H54 (cell line): ENCODE measurements at places on chromosomes 16 and 17.

GRCh38 chr17:76033139-76033538 lies 6.0 kb upstream of the EVPL start:
- no peak for DNase-seq

- no peak for DNase-seq
These were observed 306.9 kb upstream of the CA10 start for GRCh38 chr17:52465407-52465806.

DNA sequence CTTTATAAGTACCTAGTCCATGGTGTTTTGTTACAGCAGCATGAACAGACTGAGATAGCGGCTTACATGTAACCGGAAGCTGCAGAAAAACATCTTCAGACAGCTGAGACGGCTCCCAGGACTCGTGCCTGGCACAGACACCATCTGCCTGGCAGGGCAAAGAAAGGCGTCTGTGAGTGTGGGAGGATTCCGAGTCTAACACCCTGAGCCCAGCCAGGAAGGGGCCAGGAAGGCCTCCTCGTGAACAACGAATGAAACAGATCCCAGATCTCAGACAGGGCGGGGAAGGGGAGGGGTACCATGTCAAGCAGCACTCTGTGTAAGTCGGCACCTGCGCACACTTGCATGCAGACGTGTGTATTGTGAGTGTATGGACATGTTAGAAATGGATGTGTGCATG lies 4.4 kb upstream of the CSNK1D start:
- DNase-seq, result no peak

GRCh38 chr17:57995076-57995956 lies 7.3 kb upstream of the VEZF1 start:
- peak; percentile 81 for DNase-seq

DNA sequence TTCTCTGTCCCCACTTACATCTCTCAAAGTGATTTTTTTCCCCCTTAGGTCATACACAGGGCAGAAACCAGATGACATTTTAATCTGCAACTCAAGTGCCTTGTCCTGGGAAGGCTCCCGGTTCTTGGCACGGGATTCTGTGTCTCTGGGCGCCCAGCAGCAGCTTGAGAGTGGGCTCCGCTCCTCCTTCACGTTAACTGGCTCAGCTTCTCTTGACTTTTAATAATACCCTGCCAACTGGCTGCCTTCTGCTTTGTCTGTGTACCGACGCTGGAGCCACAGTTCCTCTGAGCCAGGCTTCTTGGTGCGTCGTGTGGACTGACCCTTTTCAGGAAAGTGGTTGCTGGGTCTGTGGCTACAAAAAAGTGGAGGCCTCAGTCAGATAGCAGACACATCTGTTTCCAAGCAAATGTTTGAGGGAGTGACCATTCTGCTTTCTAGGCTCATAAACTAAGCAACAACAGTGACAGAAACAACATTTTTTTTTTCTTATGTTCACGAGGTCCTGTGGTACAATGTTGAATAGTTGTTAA lies 64.9 kb downstream of the IRF8 start:
- DNase-seq, result no peak

DNA sequence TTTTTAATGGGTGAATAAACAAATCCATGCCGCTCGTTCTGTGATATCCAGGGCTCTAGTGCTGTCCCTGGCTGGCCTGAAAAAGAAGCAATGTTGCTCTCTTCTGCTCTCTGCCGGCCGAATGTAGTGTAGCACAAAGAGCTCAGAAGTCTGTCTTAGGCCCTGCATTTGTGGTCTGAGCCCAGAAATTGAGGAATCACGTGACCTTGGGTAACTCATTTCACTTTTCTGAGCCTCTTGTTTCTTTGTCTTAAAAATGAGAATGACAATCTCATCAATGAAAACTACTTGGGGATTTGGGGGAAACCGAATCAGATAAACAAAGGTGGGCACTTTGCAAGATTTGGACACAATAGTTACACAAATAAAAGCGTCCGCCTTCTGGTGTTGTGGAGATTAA lies 381.6 kb upstream of the ASIC2 start:
- peak; percentile 29 for DNase-seq

GRCh38 chr17:17944242-17944641 lies 28.0 kb downstream of the TOM1L2 start:
- no peak for DNase-seq

DNA sequence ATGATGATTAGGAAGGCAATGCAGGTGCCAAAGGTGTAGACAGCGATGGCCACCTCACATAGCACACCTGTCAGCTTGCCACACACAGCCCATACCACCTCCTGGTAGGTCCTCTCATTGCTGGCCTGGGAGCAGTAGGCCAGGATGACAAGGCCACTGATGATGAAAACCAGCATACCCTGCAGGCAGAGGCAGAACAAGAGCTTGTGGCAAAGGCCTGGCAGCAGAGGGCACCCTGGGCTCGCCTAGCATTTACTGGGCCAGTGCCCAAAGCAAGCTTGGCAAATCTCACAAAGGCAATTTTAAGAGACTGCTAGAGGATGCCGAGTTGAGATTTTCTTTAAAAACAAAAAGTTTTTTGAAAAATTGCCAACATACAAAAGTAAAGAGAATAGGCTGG lies 5.9 kb downstream of the SLC38A7 start:
- peak; percentile 36 for DNase-seq

DNA sequence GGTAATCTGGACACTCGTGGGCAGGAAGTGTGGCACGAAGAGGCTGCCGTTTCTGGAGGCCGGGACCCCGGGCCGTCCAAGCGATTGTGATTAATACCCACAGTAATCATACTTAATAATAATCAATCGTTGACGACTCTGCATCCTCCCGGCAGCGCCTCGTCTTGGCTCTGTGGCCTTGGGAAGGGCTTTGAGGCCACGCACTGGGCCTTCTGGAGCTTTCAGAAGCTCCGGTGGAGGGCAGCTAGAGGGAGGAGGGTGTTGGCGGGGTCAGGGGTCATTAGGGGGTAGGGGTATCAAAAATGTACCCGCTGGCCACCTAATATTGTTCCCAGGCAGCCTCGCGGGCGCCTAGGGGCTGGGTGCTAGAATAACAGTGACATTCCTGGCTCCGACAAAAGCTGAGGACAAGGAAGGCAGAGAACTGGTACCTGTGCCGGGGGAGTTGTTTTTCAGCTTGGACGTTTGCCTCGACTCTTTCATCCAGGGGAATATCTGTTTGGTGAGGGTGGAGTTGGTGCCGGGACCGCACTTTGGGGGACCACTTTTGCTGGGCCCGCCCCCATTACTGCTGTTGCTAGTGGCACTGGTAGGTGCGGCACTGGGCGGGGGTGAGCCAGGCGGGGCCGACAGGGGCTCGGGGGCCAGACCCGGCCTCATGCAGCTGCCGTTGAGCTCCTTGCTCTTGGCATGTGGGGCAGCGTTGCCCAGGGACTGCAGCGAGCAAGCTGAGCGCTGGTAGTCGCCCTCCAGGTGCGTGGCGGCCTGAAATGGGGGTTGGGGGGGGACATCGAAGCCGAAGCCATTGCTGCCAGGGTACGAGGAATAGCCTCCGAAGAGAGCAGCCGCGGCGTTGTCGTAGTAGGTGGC lies 6.9 kb upstream of the HOXB2 start:
- no peak for DNase-seq

- peak; percentile 96 for DNase-seq
These were observed 3.6 kb upstream of the STAC2 start for GRCh38 chr17:39229274-39229913.

DNA sequence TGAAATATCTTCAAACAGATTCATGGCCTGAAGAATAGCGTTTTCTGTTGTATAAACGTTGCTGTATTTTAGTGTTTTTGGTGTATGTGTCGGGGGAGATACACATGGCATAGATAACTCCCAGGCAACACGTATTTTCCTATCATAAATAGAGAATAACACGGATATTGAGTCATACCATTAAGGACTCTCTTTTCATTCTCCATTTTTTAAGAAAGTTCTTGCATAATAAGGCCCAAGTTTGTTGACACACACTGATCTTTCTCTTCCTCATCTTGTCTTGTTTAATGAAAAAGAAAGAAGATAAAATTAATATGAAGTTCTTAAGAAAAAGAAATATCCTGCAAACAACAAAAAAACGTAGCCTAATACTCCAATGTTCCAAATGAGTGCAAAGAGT lies 13.4 kb downstream of the ABCA8 start:
- no peak for DNase-seq

DNA sequence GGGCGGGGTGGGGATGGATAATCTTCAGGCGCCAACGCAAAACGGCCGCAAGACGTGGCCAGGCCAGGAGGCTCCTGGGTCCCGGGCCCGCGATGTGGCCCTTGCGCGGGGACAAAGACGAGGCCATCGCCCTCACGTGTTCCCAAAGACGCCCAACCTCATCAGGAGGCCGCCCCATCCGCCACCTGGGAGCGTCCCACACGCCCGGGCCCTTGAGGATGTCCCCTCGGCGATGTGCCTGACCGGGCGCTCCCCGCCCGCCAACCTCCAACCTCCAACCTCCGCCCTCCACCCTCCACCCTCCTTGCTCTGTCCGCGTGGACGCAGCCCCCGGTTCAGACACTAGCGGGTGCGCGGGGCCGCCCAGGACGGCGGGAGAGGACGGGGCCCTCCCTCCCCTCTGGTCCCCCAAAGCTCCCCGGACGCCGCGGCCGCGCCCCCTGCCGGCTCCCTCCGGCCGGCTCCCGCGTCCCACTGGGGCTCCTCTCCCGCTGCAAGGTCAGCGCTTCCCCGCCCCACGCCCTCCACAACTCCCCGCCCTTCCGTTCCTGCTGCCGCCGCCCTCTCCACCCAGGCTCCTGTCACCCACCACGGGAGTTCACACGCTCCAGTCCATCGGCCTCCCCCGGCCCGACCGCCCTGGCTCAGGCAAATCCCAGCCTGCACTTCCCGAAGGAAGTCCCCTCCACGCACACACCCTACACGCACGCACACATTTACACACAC lies 250.8 kb upstream of the RPL38 start:
- DNase-seq, result no peak

GRCh38 chr17:71933306-71933705 lies 187.5 kb upstream of the SOX9 start:
- DNase-seq, result no peak

GRCh38 chr17:82836823-82837357 lies 2.9 kb downstream of the ZNF750 start:
- no peak for DNase-seq

DNA sequence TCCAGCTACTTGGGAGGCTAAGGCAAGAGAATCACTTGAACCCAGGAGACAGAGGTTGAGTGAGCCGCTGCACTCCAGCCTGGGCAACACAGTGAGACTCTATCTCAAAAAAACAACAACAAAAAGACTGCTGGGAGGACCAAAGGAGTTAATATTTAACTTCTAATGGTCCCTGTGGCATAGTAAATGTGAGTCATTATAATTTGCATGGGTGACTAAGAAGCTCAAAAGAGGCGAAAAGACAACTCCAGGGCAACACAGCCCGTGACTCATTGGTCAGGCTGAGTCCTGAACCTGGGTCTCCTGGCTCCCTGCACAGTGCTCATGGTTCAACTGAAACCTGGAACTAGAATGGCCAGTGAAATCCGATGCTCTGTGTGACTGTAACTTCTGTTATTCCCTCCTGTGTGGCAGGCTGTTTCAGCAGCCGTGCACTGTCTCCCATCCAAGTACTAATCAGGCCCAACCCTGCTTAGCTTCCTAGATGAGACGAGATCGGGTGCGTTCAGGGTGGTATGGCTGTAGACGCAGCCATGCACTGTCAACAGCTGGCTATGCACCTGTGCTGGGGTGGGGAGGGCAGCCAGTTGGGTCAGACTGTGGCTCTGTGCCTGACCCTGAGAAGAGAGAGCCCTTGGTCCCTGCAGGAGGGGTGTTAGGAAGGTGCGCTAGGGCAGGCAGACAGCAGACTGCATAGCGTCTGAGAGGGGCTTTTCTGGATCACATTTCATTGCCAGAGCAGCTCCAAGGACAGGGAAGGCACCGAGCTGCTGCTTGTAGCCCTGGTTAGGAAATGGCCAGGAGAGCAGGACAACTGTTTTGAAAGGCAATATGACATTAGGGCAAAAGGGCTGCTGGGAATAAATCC lies 14.5 kb upstream of the GPRC5C start:
- peak; percentile 88 for DNase-seq

DNA sequence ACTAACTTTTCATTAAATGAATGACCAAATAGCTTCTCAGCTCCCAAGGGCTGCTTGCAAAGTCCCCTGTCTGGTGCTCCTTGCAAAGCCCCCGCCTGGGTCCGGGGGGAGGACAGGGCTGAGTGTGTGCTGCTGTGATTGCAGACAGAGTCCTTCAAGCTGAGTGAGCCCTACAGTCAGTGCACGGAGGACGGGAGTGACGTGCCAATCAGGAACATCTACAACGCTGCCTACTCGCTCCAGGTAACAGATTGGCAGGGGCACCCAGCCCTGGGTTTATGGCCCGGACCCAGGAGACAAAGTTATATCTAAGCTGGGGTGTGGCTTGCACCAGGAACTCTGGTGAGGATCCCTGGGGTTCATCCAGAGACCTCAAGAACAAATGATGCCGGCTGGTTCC lies 27.1 kb downstream of the SCNN1G start:
- DNase-seq, result no peak

GRCh38 chr17:83080858-83081683 lies 1.7 kb downstream of the METRNL start:
- DNase-seq, result no peak

GRCh38 chr17:3974980-3975379 lies 10.7 kb upstream of the ATP2A3 start:
- no peak for DNase-seq

DNA sequence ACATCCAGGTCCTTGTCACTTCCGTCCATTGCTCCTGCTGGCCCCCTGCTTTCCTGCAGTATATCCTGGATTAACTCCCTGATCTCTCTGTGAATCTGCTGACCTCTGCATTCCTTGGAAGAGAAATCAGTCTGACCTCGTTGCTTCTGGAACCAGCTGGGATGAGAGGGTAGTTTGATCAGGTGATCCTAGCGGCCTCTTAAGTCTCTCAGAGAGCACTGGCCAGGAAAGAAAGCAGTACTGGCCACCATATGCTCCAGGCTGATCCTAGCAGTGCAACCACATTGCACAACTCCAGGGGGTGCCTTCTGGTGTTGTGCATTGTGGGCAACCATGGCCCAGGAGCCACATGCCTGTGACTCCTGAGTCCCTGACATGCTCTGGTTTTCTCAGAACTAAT lies 79.2 kb downstream of the ARHGAP23 start:
- DNase-seq, result no peak

DNA sequence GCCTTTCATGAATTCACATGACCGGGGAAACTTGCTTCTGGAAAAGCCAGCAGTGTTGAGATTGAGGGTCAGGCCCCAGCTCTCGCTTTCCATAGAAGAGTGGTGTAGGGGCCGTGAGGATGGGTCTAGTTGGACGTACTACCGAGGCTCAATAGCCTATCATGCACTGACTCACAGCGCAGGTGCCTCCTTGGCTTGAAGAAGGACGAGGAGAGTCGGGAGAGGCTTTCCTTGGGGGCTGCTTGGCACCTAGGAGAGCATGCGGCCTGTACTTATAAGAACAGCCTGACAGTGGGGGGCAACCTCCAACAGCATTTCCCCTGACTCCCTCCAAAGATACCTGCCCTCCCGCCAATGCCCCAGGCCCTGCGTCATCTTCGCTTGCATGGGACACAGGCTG lies 37.6 kb downstream of the WSCD1 start:
- no peak for DNase-seq

GRCh38 chr16:52805559-52806168 lies 247.0 kb downstream of the CHD9NB start:
- no peak for DNase-seq

- no peak for DNase-seq
These were observed 6.0 kb upstream of the CCL2 start for GRCh38 chr17:34249061-34249460.
